A172 (cell line): ENCODE measurements at places on chromosomes 5 and 9.

GRCh38 chr5:33793836-33794549, 97.8 kb downstream of the ADAMTS12 start:
- DNase-seq = no peak

DNA sequence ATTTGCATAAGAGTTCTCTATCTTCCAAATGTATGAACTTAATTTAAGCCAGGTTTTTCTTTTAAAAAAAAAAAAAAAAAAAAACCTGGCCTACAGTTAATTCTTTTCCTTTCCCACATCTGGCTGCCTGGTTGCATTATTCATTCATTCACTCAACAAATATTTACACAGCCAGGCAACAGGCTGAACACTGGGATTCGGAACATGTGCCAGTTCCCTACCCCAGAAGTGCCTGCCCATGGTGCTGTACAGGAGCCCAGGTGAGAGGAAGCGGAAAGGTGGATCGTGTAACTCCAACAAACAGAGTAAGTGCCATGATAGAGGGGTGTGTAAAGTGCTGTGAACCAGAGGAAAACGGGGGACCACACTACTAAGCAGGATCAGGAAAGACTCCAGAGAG, 93.6 kb downstream of the CDK5RAP2 start:
- no peak for DNase-seq

- peak; percentile 89 for DNase-seq
Observed at GRCh38 chr5:96256795-96257470, 176.1 kb downstream of the PCSK1 start.

- no peak for DNase-seq
Observed at GRCh38 chr5:199950-200645, 8.8 kb downstream of the LRRC14B start.

DNA sequence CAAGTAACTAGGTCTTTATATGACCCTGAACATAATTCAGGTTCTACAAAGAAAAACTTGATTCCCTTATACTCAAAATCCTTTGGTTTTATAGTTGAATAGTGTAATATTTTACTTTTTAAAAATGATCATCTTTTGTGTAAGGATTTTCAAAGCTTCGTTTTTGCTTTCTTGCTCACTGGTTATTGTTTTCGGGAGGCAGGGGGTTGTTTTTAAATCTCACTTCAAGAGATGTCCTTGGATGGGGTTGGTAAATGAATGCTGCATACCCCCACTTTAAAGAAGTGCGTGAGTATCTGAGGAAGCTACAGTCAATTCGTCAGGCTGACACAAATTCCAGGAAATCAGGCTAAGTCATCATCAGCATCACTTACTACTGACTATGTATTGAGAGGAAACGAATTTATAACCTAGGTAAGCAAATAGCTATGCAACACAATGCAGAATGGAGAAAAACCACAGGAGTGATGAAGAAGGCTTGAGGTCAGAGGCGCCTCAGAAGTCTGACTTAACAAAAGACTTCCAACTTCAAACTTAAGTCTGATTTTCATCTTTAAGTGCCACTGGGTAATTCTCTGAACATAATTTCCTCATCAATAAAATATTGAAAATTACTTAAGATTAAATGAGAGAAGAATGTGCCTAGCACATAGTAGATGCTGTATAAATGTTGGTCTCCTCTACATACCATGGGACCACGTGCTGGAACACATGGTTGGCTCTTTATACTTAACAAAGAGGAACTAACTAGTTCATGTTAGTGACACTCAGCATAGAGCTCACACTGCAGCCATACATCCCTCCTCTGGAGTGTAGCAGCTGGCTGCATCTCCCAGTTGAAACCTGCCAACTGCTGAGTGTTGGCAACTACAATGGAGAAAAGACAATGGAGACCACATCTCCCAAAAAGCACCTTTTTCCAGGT, 106.0 kb upstream of the KIF2A start:
- no peak for DNase-seq

GRCh38 chr5:171316258-171317121, 7.4 kb downstream of the TLX3 start:
- no peak for DNase-seq
